Fibroblast of skin of right biceps (primary cell): ENCODE measurements at places on chromosomes 1 and 21.
A peak's percentile ranks its signal among the peaks of the same experiment; 100 is the strongest.

DNA sequence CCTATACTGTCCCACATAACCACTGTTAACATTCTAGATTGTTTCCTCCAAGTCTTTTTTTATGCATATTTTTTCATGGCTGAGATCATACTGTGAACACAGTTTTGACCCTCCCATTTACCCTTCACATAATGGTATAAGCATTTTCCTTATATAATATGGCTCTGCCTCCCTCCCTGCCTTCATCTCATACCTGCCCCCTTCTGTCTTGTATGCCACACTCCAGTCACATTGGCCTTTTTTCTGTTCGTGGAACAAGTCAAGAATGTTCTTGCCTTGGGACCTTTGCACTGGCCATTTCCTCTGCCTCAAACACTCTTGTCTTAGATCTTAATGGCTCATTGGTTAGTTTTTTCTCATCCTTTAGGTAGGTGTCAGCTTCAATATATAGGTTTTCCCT, 24.3 kb upstream of the ELAVL4 start:
- no peak for DNase-seq

DNA sequence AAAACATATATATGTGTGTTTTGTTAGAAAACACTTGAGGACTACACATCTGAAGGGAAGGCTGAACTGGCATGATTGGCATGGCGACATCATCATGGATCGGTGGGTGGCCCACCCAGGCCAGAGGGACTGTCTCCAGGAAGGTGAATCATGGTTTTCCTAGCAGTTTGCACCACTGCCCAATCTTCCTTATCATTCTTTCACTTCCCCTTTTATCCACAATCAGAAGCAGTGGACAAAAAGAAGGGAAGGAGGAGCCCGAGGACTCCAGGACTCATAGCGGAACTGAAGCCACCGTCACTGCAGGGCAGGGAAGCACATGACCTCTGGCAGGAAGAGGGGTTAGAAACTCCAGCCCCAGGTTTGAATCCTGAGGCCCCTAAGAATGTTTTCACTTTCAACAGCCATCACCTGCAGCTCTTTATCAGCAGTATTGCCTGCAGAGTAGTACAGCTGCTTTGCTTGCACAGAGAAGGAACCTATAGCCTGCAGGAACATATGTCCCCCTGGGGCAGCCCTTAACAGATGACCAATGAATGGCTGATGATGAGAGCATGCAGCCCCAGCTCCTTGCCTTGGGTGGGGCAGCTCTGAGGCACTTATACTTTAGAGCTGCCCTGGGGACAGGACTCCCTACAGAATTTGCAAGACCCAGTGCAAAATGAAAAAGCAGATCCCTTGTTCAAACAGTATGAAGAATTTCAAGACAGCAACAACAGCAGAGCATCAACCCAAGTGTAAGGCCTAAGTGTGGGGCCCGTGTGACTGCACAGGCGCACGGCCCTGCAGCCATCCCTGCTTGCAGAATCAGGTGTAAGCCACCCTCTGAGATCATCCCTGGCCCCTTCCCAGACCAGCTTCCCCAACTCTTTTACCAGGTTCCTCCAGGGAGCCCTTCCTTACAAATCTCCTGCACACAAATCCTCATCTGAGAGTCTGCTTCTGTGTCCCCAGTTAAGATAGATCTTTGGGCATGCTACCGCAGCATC, 241.8 kb upstream of the IRF2BP2 start:
- peak; percentile 82 for DNase-seq

GRCh38 chr1:167911413-167911812, 2.5 kb downstream of the ADCY10 start:
- DNase-seq: no peak

- DNase-seq: no peak
Observed at GRCh38 chr1:211938561-211938997, 96.8 kb downstream of the INTS7 start.

GRCh38 chr1:241637604-241638003, 2.6 kb downstream of the CHML start:
- DNase-seq: no peak

DNA sequence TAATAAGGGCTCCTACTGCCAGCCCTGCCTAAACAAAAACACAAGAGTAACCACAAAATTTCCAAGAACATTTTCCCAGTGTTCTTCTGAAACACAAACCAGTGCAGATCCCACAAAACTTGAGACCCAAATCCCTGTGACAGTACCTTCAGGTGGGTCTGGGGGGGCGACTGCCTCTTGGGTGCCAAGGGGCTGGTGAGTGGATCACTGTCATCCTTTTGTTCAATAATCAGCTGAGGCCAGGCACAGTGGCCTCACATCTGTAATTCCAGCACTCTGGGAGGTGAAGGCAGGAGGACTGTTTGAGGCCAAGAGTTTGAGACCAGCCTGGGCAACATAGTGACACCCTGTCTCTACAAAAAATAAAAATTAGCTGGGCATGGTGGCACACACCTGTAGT, 87.6 kb downstream of the GLIS1 start:
- DNase-seq: no peak

DNA sequence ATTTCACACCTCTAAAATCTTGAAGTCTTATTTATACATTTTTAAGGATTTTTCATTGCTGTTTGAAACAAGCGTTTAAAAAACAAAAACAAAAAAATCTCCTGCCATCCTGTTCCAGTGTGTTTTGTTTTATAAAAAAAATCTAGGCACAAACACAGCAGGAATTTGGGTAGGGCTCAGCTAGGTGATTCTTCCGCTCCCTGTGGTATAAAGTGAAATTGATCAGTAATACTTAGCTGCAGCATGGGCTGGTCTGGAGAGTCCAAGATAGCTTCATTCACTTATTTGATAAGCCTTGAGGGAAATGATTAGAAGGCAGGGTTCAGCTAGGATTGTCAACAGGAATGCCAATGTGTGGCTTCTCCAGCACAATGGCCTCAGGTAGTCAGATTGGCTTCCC, 25.7 kb downstream of the ATF3 start:
- DNase-seq: no peak

- DNase-seq: no peak
Observed at GRCh38 chr1:192600275-192600674, 24.7 kb downstream of the RGS1 start.

DNA sequence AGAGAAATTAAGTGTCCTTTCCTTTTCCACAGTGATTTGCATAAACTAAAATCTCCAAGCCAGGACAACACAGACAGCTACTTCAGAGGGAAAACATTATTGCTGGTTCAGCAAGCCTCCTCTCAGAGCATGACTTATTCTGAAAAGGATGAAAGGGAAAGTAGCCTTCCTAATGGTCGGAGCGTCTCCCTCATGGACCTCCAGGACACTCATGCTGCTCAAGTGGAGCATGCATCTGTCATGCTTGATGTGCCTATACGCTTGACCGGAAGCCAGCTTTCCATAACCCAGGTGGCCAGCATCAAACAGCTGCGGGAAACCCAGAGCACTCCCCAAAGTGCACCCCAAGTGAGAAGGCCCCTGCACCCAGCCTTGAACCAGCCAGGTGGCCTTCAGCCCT, 39.1 kb downstream of the CLEC20A start:
- no peak for DNase-seq

- peak; percentile 16 for DNase-seq
Observed at GRCh38 chr1:66831529-66832239, 30.6 kb upstream of the INSL5 start.
